ENCODE measurements at places on chromosomes 2 and 18.

- peak; percentile 11 for DNase-seq
These were observed 70.9 kb downstream of the AAK1 start for GRCh38 chr2:69572641-69573040.

DNA sequence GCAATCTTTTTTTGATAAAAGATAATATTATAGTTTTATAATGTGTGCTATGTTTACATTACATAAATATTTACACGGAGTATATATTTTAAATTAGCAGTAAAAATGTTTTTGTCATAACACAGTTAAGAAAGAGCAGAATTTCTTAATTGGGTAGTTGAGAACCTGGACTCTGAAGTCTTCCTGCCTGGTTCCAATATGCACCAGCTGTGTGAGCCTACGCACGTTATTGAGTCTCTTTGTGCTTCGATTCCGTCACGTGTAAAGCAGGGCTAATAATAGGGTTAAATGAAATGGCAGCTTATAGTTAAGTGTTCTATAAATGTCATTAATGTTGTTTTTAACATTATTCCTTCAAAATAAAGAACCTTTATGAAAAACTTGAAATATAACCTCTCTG is 1.2 kb upstream of the CCDC88A start:
- DNase-seq, result no peak

DNA sequence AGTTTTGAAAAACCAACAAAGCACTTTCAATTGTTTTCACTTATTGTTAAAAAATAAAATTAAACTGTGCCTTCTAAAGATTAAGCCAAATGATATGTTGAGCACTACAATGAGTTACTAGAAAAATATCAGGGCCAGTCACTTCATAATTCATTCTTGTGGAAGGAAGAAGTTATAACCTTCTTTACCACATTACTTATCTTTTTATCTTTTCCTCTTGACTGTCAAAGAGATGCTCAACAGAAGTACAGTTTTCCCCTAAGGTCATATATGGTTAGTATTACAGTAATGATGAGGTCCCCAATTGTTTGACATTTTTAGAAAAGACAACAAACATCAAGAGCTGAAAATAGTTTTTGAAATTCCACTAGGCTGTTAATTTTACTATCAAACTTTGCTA is 9.4 kb downstream of the PELI1 start:
- no peak for DNase-seq

DNA sequence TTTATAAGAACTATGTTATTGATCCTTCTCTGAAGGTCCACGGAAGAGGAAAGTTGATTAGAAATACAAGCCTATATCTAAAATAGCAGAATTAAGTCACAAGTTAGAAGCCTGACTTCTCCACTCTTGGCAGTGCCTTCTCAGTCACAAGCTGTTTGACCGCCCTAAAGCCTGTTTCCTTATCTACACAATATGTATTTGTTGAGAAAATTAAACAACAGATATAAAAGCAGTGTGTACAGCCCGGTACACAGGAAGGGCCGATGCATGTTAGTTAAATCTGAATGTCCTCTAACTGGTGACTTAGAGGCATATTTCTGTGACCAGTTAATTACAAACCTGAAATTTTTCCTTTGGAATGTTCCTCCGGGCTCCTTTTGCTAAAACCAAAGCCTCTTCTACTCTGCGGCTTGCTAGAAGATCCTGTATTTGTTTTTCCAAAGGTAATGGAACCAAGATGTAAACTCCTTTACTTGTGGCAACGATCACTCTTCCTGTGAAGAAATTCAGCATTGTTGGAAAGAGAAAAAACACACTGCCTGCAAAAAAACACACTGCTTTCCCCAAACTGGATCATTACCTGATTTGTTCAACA is 33.4 kb downstream of the TGFBRAP1 start:
- DNase-seq, result no peak

GRCh38 chr2:186036862-186037449 is 298.4 kb downstream of the FSIP2 start:
- no peak for DNase-seq

DNA sequence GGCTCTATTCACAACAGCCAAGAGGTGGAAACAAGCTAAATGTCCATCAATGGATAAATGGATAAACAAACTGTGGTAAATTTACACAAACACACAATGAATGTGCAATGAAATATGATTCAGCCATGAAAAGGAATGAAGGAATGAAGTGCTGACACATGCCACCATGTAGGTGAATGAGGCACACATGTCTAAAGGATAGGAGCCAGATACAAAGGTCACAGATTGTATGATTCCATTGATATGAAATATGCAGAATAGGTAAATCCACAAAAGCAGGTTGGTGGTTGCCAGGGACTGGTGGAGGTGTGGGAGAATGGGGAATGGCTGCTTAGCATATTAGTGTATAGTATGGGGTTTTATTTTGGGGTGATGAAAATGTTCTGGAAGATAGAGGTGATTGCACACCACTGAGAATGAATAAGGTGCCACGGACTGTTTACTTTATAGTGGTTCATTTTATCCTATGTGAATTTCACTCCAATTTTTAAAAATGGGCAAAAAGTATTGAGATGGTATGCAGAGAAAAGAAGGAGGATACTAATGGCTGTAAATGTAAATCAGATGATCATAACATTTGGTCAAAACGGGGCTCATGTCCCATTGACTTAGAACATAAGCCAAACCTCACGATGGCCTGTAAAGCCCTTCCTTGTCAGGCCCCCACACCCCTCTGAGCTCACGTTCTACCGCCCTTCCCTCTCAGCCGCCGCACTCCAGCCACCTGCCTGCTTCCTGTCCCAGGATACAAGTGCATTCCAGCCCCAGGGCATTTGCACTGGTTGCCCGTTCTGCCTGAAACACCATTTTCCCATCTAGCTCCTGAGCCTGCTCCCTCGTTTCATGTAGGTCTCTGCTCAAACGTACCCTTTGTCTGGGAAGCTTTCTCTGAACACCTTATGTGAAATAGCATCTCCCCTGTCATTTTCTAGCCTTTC is 165.5 kb downstream of the DDX1 start:
- DNase-seq, result no peak

DNA sequence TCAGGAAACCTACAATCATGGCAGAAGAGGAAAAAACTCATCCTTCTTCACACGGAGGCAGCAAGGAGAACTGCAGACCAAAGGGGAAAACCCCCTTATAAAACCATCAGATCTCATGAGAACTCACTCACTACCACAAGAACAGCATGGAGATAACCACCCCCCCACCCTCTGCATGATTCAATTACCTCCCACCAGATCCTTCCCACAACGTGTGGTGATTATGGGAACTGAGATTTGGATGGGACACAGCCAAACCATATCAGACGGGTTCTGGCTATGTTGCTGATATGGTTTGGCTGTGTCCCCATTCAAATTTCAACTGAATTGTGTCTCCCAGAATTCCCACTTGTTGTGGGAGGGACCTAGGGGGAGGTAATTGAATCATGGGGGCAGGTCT is 28.7 kb upstream of the CCDC150 start:
- no peak for DNase-seq

- peak; percentile 74 for DNase-seq
These were observed 5.1 kb upstream of the SMAD7 start for GRCh38 chr18:48955830-48956261.

GRCh38 chr2:145740302-145740701 is 1220.4 kb upstream of the ZEB2 start:
- no peak for DNase-seq

- DNase-seq, result no peak
These were observed 669.5 kb downstream of the ERBB4 start for GRCh38 chr2:211868996-211869533.

DNA sequence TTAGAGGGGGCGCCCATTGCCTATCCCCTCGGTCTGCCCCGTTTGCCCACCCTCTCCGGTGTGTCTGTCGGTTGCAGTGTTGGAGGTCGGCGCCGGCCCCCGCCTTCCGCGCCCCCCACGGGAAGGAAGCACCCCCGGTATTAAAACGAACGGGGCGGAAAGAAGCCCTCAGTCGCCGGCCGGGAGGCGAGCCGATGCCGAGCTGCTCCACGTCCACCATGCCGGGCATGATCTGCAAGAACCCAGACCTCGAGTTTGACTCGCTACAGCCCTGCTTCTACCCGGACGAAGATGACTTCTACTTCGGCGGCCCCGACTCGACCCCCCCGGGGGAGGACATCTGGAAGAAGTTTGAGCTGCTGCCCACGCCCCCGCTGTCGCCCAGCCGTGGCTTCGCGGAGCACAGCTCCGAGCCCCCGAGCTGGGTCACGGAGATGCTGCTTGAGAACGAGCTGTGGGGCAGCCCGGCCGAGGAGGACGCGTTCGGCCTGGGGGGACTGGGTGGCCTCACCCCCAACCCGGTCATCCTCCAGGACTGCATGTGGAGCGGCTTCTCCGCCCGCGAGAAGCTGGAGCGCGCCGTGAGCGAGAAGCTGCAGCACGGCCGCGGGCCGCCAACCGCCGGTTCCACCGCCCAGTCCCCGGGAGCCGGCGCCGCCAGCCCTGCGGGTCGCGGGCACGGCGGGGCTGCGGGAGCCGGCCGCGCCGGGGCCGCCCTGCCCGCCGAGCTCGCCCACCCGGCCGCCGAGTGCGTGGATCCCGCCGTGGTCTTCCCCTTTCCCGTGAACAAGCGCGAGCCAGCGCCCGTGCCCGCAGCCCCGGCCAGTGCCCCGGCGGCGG is 1.7 kb downstream of the MYCN start:
- DNase-seq, result no peak

DNA sequence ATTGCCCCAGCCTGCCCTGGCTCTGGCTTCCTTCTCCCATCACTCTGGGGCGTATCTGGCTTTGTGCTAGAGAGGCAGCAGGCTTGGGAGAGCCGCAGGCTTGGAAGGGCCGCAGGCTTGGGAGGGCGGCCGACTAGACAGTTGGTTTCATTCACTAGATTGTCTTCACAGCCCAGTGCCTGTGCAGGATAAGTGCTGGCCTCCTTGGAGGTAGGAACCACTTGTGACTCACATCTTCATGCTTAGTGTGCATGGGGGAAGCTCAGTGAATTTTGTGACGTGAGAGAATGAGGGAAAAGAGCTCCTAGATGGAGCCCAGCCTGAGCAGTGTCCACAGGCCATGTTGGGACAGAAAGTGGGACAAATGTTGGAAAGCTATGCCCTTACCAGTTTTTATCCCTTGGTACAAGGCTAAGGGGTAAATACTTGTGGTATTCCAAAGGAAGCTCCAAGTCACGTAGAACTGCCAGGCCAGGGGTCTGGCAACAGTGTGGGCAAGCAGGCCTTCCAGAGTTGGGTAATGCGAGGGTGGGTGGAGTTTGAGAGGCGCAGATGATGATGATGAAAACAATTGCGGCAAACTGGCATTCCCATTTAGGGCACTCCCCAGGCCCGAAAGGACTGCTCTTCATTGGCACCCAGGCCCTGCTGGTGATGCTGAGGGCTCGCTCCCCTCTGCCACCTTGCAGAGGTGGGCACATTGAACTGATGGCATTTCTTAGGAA is 100.1 kb downstream of the DDX1 start:
- no peak for DNase-seq

DNA sequence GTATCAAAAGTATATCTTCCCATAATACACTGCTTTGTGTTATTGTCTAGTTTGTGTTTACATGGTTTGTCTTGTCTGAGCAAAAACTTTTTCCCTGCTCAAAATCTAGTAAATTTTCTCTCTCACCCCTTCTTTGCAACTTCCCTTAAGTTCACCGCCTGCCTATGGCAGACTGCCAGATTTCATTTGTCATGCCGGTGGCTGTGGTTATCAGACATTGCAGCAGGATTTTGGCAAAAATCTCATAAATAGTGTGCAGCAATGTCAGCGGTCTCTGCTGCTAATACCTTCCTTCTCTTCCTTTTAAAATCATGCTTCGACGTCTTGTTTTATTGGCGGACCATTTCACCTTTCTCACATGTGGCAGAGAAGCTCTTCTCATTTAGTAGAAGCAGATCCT is 45.6 kb upstream of the TMEM178A start:
- DNase-seq, result peak; percentile 65

DNA sequence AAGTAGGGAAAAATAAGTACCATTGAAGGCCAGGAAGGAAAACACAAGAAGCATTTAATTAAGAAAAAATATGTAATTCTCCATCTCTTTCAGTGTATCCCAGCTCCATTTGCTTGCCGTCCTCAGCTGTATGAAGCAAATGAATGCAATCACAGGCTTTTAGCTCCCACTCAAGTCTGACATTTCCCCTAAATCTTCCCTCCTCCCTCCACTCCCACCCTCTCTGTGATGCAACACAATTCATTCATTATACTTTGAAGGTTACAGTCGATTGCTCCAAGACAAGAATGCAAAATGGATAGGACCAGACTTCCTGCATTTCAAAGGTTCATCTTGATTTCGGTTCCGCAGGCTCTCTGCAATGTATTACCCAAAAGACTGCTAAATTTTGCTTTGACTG is 172.7 kb upstream of the SERPINE2 start:
- peak; percentile 20 for DNase-seq

Measured in fibroblast of gingiva (primary cell).